ENCODE measurements at places on chromosomes 5 and 9.

DNA sequence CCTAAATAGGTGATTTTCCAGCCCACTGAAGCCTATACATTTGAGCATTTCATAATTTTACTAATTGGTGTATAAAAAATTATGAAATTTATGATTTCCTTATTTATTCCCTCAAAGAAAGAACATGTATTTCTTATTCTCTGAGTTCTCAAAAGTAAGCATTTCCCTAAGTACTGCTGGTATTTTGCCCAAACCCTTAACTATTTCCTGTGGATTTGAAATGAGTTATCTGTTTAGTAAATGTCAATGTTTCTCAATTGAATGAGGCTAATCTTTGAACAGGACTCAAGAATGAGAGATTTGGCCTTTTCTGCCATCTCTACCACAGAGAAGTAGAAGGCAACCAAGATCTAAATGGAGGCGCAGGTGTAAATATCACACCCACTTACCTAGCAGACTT lies 751.7 kb downstream of the TLE1 start:
- DNase-seq = no peak

DNA sequence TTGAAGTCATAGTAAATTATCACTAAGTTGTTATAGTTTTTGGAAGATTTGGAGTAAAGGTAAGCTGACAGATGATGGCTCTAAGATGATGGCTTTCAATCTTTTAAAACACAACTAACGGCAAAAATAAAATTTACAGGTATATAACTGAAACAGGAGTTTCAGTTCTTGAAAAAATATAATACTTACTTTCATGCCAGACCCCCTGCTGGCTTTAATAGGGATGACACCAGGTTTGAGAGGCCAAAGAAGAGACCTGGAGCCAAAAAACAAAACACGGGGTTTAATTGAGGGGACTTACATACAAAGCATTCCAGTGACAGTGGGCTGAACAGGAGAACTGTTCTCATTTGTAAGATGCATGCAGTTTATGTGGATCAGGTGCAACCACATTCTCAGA lies 301.7 kb upstream of the PCSK5 start:
- DNase-seq = no peak

DNA sequence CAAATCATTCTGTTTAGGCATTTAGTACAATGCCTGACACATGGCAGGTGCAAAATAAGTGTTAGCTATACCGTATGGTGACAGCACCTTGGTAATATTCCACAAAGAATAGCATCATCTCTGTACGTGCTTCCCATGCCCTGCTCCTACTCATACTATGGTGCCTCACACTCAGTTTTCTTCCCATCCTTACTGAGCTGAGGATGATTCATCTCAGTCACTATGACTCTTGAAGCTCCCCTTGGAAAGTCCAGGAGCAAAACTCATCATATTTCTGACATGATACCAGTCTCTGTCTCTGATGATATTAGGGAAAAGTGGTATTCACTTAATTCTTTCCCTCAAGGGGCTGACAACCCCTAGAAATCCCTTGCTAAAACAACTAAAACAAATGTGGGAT lies 423.3 kb downstream of the EFNA5 start:
- DNase-seq = no peak

DNA sequence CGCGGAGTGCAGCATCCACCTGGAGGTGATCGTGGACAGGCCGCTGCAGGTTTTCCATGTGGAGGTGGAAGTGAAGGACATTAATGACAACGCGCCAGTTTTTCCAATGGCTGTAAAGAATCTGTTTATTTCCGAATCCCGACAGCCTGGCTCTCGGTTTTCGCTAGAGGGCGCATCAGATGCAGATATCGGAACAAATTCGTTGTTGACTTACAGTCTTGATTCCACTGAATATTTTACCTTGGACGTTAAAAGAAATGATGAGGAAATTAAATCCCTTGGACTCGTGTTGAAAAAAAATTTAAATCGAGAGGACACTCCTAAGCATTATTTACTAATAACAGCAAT lies 611 bp downstream of the PCDHA3 start:
- DNase-seq = no peak
